ENCODE measurements at places on chromosomes 3 and 15.

DNA sequence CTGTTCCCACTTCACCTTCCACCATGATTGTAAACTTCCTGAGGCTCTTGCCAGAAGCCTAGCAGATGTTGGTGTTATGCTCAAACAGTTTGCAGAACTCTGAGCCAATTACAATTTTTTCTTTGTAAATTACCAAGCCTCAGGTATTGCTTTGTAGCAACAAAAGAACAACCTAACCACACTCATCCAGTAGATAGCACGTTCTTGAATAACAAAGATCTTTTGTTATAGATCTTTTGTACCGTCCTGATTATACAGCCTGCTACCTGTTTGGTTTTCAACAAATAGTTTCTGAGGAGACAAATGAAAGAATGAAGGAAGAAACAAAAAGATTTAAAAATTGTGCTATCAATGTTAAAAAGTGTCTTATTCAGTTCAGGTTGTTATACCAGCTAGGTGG, 474.7 kb upstream of the ALCAM start:
- no peak for DNase-seq

GRCh38 chr3:94433811-94434210, 370.9 kb downstream of the NSUN3 start:
- DNase-seq: no peak

DNA sequence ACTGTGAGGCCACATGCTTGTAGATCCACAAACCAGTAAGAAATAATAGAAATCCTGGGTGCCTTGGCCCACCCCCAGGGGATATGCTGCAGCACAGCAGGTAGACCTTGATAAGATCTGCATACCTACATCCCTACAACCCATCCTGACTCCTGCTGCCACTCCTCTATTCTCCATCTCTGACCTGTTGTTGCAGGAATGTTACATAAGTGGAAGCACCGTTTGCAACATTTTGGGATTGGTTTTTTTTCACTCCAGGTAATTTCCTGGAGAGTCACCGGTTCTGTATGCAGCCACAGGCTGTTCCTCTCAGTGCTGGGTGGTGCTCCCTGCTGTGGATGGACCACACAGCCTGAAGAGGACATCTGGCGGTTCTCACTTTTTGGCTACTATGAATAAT, 16.1 kb upstream of the CSPG5 start:
- DNase-seq: no peak

GRCh38 chr3:15781131-15781530, 16.6 kb downstream of the ANKRD28 start:
- DNase-seq: no peak

- DNase-seq: no peak
These were observed 94.3 kb upstream of the BHLHE40 start for GRCh38 chr3:4884888-4885287.

- DNase-seq: no peak
These were observed 54.2 kb upstream of the MCTP2 start for GRCh38 chr15:94177112-94177511.

DNA sequence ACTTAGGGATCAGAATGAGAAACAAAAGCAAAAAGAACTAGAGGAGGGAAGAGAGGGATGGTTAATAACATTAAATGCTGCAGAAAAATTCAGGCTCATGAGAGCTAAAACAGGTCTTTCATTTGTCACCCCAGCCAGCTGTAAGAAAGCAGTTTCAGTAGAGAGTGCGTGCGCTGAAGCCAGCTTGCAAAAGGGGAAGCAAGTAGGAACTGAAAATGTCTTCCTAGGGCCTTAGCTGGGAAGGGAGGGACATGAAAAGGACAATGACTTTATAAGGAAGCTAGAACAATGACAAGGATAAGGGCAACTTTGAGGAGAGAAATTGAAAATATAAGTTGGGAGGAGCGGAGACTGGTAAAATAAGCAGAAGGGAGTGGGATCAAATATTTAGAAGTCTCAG, 3.1 kb downstream of the CIAO2A start:
- DNase-seq: no peak

DNA sequence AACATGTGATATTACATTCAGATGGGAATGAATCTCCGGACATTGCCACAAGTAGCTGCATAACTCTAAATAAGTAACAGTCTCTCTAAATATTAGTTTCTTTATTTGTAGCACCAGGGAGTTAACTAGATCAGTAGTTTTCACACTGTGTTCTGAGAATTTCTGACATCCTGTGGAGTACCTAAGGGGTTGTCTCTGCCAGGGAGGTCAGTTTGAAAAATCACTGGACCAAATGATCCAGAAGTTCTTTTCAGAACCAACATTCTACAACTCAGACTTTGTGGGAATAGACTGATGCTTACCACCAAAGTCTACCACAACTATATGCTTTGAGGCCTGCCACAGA, 9.0 kb upstream of the ILDR1 start:
- no peak for DNase-seq

- no peak for DNase-seq
These were observed 13.4 kb upstream of the SELENOT start for GRCh38 chr3:150589759-150590158.

DNA sequence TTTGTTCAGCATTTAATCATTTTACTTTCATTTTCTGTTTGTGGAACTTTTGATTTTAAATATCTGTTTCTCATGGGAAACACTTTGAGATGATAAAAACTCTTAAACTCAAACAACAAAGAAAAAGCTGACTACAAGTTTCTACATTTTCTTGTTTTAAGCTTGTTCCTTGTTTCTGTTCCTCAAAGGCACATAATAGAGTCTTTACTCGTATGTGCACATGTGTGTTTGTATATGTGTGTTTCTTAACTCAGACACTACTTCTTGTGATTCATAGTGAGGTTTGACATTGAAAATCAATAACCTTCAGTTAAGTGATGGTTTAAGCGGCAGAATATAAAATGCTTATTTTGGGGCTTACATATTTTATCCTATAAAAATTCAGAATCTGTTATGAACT, 786.7 kb upstream of the EPHA6 start:
- no peak for DNase-seq

GRCh38 chr3:48553361-48553760, 3.2 kb downstream of the PFKFB4 start:
- no peak for DNase-seq

DNA sequence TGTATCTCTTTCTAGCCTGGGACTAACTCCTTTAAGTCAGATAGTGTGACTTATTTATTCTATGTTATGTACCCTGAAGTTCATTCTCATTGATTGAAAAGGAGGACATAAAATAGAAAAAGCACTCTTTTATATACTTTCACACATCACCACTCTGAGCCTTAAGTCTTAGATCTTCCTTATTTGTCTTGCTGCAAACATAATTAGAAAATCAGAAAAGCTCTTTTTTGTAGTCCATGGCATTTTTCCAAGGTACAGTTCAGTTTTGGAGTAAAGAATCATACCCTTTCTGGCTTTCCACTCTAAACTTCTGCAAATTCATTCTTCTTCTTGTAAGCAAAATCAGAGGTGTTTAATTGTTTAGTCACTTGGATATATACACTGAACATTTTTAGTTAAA, 75.5 kb downstream of the AKAP13 start:
- no peak for DNase-seq

DNA sequence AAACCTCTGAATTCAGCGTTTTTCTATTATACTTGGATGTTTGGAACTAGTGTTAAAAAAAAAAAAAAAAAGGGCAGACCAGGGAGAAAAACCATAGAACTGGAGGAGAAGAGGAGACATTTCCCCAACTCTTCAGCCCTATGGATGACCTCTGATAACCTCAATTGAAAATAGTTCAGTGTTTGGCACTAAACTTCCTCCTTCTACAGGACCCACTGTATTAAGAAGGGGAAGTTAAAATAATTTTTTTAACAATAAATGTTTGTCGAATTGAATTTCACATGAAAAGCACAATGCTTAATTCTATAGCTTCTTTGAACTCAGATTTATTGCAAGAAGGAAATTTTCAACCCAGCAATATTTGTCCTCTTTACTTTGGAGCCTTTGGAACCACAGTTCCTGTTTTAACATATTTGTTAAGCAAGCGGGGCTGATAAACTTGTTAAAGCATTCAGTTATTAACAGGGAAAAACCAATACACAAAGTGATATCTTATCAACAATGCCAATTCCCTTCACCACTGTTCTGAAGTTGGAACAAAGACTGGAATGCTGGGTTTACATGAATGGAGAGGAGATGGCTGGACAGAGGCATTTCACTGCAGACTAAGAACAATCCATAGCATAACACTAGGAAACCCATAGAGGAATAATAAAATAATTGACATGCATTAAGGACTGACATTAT, 3.1 kb upstream of the A4GNT start:
- no peak for DNase-seq

- no peak for DNase-seq
These were observed 579.3 kb downstream of the PLOD2 start for GRCh38 chr3:145581694-145582093.

GRCh38 chr3:16464511-16465148, 48.9 kb downstream of the RFTN1 start:
- DNase-seq: no peak

GRCh38 chr3:16011376-16011775, 163.1 kb upstream of the GALNT15 start:
- DNase-seq: no peak

- DNase-seq: no peak
These were observed 72.9 kb downstream of the TM4SF4 start for GRCh38 chr3:149547413-149547812.

GRCh38 chr3:21752749-21753347, 1.8 kb upstream of the ZNF385D start:
- no peak for DNase-seq

- DNase-seq: no peak
These were observed 74.2 kb downstream of the ATG7 start for GRCh38 chr3:11346416-11346815.

DNA sequence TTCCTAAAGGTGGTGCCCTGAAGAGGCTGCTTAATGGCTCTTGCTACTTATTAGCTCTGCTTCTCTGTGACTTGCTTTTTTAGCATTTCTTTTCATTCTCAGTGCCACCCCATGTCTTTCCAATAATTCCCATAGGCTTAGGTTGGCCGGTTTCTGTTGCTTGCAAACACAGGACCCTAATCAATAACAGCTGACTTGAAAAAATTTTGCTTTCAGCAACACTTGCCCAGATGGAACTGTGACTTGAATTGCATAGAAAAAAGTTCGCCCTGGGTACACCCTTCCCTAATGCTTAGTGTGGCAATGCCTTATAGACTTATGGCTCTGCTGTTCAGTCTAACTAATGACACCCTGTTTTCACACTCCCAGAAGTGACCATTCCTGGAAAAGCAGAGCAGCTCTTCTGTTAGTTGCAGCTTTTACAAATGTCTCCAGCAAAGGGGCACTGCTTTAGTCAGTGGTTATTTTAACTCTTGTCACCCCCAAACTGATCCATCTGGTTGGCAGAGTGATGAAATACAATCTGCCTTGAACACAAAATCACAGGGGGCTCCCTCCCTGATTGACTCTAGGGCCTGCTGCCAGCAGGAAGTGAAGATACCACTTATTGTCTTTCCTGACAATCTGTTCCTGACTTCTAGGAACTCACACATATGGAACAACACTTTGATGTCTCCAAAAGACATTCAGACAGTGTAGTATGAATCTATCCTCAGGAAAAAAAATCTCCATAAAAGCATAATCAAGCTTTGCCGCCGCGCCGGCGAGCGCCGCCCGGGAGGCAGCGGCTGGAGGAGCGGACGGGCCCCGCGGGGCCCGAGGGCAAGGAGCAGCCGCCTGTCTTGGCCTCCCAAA, 9.7 kb upstream of the SLMAP start:
- DNase-seq: no peak

DNA sequence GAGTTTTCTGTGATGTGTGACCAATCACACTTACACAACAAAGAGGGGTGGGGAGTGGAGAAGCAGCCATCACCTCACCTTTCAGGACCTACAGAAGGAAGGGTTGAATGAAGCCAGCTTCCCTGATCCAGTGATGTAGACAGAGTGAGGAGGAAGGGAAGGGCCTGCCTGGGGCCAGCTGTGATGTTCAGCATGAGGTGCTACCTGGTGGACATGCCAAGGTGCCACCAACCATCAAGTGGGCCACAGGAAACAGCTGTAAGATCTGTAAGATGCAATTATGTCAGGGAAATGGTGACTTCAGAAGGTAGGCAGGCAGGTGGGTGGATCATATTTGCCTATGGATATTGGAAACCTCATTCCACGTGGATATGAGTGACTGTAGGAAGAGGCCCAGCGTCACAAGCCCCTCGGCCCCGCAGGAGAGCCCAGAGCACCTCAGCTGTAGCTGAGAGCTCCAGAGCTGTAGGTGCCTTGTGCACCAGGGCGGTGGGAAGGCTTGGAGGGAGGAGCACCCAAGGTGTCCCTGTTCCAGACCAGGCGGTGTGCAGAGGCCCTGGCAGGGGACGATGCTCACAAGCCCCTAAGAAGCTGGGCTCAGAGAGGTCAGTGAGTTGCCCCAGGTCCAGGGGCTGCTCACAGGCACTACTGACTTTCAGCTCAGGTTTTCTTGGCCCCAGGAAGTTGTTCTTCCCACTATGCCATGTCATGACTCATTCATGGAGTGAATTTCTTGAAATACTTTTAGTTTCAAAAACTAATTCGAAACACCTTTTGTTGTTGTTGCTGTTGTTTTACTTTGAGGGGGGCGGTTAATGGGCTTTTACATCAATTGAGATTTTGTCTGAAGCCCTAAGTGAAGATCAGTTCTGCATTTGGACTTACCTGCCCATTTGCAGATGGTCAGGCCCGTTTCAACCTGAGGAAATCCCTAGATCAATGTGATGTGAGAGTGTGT, 94.2 kb upstream of the ALDH1A3 start:
- no peak for DNase-seq

DNA sequence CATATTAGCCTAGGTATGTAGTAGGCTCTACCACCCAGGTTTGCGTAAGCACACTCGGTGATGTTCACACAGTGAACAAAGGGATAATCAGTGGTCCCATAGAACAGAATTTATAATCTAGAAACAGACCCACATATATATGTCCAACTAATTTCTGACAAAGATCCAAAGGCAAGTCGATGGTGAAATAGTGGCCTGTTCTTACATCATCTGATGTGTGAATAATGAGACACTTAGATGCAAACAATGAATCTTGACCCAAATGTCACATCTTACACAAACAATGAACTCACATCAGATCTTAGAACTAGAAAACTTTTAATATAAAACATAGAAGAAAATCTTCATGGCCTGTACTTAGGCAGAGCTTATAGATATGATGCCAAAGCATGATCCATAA, 17.6 kb upstream of the TM2D3 start:
- no peak for DNase-seq

GRCh38 chr15:78800806-78801205, 10.5 kb downstream of the ADAMTS7 start:
- no peak for DNase-seq

- no peak for DNase-seq
These were observed 106.8 kb upstream of the SLC7A14 start for GRCh38 chr3:170692720-170693119.
